Sigmoid colon (tissue), 7 donors: ENCODE measurements at places on chromosomes 1 and 21.

DNA sequence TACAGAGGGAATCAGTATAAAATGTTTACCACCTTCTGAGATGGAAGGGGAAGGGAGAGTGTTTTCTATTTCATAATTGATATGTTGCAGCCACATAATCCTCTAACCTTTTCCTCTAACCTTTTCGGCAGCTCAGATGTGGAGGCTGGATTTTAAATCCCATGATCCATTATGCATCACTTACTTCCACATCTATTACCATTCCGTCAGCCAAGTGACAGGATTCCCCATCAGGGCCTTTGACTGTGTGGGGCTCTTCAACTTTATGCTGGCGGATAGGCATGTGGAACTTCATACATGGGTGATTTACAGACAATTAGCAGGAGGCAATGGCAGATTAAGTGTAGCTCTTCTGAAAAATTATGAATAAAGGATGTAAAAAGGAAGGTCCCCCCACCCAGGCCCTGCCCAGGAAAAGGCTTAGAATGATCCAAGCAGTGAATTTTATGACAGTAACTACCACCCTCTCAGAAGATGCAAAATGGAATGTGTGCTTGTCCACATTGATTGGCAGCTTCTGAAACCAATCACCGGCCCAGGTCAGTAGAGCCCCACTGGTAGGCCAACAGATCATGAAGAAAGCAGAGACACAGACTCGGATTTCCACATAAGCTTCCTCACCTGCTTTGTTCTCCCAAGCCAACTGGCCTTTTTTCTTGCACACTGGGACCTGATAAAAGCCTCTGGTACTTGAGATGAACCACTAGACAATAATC is 147.0 kb downstream of the ST6GALNAC5 start:
- DNase-seq: no peak

DNA sequence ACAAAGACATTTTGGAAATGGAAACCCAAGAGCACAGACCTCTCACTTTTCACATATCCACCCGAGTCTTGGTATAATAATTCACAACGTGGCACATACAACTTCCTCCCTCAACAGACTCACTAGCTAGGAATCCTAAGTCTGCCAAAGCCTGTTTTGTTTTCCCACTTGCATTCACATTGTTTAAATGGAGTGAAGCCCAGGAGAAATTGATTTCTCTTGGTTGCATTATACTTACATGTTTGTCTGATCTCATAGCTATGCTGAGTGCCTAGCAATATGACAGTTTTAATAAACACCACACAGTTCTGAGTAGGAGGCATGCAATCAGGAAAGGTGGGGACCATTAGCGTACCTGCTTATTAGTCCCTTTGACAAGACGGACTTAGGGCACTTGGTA is 348.6 kb upstream of the ADGRL4 start:
- DNase-seq: no peak

- no peak for DNase-seq
Measured at GRCh38 chr1:119549719-119550132, 42.7 kb downstream of the HSD3B1 start.

DNA sequence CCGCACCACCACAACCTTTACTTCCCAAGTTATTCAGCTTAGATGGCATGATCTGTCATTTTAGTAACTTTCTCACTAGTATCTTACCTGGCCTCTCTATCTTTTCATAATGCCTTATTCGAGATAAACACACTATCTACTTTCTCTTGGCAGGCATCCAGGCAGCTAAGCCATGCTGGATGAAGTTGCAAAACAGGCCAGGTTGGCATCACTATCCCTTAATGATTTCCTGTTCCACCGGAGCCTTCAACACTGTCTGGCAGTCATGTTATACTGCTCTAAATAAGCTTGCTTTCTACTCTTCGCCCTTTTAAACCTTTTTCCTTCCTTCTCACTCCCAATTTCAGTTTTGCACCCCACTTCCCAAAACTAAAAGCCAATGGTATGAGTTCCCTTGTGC is 12.0 kb upstream of the KCNH1 start:
- no peak for DNase-seq

GRCh38 chr1:85587841-85588240 is 7.3 kb downstream of the CCN1 start:
- no peak for DNase-seq

DNA sequence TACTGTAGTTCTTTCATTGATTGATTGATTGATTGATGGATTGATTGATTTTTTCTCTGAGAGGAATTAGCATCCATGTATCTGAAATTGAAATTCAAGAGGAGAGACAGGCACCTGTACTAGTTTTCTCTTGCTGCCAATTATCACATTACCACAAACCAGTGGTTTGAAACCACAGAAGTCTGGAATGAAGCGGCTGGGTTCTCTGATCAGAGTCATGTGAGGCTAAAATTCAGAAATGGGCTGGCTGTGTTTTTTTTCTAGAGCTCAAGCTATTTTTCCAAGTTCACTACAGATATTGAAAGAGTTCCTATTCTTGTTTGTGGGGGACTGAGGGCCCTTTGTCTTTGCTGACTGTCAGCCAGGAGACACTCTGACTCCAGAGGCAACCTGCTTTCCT is 10.0 kb downstream of the NBPF3 start:
- DNase-seq: no peak

GRCh38 chr1:217311269-217311668 is 319.6 kb downstream of the GPATCH2 start:
- no peak for DNase-seq

- DNase-seq: no peak
Measured at GRCh38 chr21:33560965-33561364, 18.1 kb downstream of the SON start.

- DNase-seq: no peak
Measured at GRCh38 chr1:30043731-30044408, 679.5 kb downstream of the MATN1 start.

GRCh38 chr1:244971552-244972216 is 107.3 kb upstream of the HNRNPU start:
- DNase-seq: no peak

DNA sequence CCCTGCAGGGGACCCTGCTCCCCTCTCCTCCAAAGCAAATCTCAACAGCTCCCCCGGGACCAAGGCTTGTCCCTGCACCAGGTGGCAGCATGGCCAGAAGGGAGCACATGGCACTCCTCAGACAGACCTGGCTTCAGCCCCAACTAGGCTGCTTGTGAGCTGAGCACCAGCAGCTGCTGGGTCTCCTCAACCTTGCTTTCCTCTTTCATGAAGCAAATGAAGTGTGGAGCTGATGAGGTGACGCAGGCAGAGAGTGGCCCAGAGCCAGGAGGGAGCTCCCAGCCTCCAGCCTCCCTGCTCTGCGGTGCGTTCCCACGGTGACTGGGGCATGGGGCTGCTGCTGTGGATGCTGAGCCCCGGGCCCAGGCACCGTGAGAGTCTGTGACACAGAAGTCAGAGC is 34.0 kb downstream of the MEGF6 start:
- DNase-seq: no peak

DNA sequence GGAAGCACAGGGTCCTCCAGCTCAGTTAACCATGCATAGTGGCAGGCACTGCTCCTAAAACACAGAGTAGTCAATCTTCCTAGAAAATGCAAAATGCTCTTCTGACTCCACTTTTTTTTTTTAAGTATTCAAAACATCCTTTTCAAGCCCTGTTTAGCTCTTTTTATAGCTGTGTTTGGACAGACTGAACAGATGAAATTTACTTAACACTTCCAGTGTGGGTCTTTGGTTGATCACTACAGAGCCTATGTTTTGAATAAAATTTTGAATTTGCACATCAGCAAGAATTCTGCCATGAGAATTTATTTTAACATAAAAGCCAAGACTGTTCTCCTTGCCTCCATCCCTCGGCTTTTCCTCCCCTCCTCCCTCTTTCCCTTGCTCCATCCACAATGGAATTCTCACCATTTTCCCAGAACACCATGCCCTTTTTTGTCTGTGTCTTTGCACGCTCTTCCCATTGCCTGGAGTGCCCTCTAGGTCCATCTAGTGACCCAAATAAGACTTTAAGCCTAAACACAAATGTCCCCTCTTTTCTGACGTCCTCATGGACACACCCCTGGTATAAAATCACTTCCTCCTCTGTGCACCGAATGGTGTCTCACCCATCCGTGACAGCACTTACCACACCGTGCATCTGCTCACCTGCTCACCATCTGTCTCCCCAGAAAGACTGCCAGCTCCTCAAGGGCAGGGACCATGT is 24.0 kb upstream of the CPT2 start:
- DNase-seq: no peak

GRCh38 chr21:44359396-44359795 is 6.0 kb downstream of the TRPM2 start:
- no peak for DNase-seq
